ENCODE measurements at places on chromosomes 12 and 14.

DNA sequence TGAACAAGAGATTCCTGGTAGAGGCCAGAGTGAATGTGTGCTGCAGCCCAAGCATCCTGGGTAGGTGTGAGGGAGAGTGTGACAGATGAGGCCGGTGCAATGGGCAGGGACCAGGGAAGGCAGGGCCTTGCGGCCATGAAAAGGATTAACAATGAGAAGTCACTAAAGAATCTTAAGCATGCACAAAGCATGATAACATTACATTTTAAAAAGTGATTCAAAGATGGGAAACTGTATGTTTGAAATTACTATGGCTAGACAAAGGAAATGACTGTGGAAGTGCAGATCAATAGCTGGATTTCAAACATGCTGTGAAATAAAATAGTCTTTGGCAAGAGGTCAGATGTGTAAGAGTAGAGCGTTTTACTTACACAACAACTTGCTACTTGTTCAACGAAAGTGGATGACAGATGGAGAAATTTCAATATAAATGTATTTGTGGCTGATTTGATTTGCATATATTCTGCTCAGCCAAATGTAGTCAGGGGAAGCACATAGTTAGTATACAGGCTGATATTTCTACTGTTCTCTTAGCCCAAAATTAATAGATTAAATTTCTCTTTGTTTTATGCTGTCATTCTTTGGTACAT is 175.5 kb downstream of the CCDC59 start:
- H3K36me3 ChIP-seq, result no peaks in the 10 kb centered on the region
- DNase-seq, result no peak
- no peaks in the 10 kb centered on the region for H3K4me1 ChIP-seq
- no peaks in the 10 kb centered on the region for H3K27me3 ChIP-seq

DNA sequence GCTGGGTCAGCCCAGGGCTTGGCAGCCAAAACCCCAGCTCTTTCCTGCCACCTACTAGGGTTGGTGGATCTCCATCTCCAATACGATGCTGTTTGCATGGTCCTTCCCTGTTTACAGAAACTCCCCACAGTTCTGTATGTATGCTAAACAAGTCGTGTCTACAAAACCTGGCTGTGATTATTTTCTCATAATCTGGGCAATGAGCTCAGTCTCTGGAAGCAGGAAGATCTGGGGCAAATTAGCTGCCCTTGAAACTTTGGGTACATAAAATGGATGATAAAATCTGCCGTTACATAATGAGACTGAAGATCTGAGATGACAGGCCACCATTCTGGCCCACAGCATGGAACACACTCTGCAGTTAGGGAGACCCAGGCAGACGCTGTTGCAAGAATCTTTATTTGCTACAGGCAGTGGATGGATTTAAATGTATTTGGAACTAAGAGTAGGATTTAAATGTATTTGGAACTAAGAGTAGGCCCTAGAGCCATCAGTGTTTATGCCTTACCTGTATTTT is 31.7 kb downstream of the ACADS start:
- no peak overlapping the region for H3K4me3 ChIP-seq
- peaks cover 10% of the 10 kb centered on the region for H3K36me3 ChIP-seq
- no peak for DNase-seq
- no peak overlapping the region for H3K27ac ChIP-seq
- H3K4me1 ChIP-seq, result no peaks in the 10 kb centered on the region

DNA sequence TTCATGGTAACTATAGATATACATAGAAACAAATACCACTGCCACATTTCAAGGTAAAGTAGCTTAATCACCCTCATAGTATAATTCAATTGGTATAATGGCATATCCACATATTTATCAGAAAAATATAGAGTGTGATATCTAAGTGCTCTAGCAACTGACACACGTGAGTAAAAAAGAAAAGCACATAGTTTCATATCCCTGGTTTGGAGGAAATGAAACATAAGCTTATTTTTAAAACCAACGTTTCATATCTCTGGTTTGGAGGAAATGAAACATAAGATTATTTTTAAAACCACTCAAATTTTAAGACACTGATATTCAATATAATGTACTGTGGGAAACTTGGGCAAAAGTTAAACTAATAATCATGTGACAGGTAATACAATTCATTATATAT is 2.1 kb downstream of the OR6C70 start:
- H3K27me3 ChIP-seq, result no peaks in the 10 kb centered on the region
- no peak overlapping the region for H3K27ac ChIP-seq
- no peak for DNase-seq

DNA sequence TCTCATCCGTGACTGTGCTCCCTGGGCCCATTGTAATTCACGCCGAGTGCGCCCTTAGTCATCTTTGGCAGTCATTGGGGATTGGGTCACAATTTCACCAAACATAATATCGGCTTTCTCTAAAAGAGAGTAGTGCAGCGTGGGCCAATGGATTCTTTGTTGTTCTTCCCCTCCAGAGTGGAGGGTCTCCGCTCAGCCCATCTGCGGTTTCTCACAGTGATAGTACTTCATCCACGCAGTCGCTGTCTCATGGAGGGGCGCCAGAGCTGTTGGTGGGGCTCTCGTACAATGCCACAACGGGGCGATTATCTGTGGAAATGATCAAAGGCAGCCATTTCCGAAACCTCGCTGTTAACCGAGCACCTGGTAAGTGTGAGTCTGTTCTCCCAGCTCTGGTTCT is 321.8 kb downstream of the SNAPC1 start:
- H3K4me1 ChIP-seq, result no peaks in the 10 kb centered on the region
- no peaks in the 10 kb centered on the region for H3K27me3 ChIP-seq
- no peak for DNase-seq

DNA sequence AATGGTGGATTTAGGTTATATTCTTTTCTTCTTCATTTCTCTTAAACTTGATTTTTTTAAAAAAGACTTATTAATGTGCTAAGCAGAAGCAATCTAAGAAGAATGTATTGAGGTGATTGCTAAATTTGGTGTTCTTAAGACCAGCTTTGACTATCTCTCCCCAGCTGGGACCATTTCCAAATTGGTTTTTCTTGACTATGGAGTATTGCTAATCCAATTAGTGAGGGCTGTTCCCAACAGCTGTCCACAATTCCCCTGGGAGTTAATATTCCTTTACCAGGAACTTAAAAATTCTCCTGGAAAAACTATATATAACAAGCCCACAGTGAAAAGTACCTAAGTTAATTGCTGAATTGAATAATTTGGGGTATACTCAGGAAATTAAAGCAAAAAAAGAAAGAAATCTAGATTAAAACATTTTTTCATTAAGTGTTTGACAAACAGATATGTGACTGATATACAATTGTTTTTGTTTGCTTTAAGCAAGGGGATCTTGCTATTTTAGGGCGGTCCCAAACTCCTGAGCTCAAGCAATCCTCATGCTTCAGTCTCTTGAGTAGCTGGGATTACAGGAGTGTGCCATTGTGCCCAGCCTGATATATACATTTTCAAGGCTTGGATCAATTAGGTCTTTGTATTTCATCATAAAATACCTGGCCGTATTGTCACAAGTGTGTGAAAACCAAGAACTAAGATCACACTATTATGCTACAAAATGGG is 105.0 kb downstream of the FAR2 start:
- H3K27me3 ChIP-seq, result no peaks in the 10 kb centered on the region
- no peaks in the 10 kb centered on the region for H3K36me3 ChIP-seq
- H3K4me3 ChIP-seq, result no peak overlapping the region
- no peak for DNase-seq
- no peaks in the 10 kb centered on the region for H3K4me1 ChIP-seq

- no peaks in the 10 kb centered on the region for H3K36me3 ChIP-seq
- DNase-seq, result no peak
- H3K4me1 ChIP-seq, result no peaks in the 10 kb centered on the region
- no peak overlapping the region for H3K27ac ChIP-seq
These were observed 161.3 kb upstream of the LMNTD1 start for GRCh38 chr12:25714198-25714984.

- no peaks in the 10 kb centered on the region for H3K4me1 ChIP-seq
- no peak for DNase-seq
- no peaks in the 10 kb centered on the region for H3K36me3 ChIP-seq
- H3K27ac ChIP-seq, result no peak overlapping the region
- H3K4me3 ChIP-seq, result no peak overlapping the region
These were observed 3.7 kb upstream of the KLRC1 start for GRCh38 chr12:10456856-10457255.

GRCh38 chr12:101671157-101671791 is 26.2 kb upstream of the CHPT1 start:
- H3K27ac ChIP-seq, result no peak overlapping the region
- H3K4me3 ChIP-seq, result no peak overlapping the region
- H3K4me1 ChIP-seq, result no peaks in the 10 kb centered on the region

DNA sequence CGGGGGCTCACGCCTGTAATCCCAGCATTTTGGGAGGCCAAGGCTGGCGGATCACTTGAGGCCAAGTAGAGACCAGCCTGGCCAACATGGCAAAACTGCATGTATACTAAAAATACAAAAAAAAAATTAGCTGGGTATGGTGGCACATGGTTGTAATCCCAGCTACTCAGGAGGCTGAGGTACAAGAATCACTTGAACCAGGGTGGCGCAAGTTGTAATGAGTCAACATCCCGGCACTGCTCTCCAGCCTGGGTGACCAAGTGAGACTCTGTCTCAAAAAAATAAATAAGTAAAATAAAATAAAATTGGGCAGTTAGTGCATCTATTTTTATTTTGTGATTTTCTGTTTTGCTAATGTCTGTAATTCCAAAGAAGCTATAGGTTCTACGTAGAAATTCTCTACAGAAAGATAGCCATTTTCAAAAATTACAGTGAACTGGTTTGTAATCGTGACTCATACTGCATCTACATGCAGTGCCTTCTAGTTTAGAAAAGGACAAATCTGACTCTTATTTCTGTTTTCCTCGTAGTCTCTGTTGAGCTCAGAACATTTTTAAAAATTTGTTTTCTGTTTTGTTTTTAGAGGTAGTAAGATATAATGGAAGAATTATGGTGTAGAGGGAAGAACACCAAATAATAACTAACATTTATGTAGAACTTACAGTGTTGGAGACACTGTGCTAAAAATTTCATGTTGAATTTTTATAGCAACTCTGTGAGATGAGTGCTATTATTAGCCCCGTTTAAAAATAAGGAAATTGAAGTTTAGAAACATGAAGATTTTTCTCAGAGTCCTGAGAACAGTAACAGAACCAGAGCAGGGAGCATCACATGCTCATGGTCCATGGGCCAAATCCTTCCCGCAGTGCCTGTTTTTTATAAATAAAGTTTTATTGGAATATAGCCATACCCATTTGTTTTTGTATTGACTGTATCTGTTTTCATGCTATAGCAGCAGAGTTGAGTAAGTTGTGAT is 201.2 kb downstream of the SYNE2 start:
- H3K27ac ChIP-seq, result no peak overlapping the region
- no peak for DNase-seq
- no peaks in the 10 kb centered on the region for H3K4me1 ChIP-seq
- peaks cover 31% of the 10 kb centered on the region for H3K36me3 ChIP-seq
- no peak overlapping the region for H3K4me3 ChIP-seq

GRCh38 chr12:110403976-110404682 is 621 bp upstream of the ANAPC7 start:
- peak overlapping the region; percentile 100 for H3K27ac ChIP-seq
- peaks cover 17% of the 10 kb centered on the region for H3K36me3 ChIP-seq
- no peaks in the 10 kb centered on the region for H3K27me3 ChIP-seq
- H3K4me1 ChIP-seq, result no peaks in the 10 kb centered on the region
